ENCODE measurements at places on chromosomes 6 and 20.

GRCh38 chr6:56076033-56076432 is 171.3 kb downstream of the COL21A1 start:
- no peak for DNase-seq

- DNase-seq, result peak; percentile 4
These were observed 77.7 kb downstream of the ANKRD60 start for GRCh38 chr20:58150772-58151171.

GRCh38 chr6:160462551-160463109 is 114.5 kb downstream of the SLC22A3 start:
- DNase-seq, result peak; percentile 45

GRCh38 chr20:20752712-20753111 is 40.3 kb upstream of the RALGAPA2 start:
- no peak for DNase-seq

- no peak for DNase-seq
These were observed 16.4 kb upstream of the ENPP4 start for GRCh38 chr6:46113370-46113769.

DNA sequence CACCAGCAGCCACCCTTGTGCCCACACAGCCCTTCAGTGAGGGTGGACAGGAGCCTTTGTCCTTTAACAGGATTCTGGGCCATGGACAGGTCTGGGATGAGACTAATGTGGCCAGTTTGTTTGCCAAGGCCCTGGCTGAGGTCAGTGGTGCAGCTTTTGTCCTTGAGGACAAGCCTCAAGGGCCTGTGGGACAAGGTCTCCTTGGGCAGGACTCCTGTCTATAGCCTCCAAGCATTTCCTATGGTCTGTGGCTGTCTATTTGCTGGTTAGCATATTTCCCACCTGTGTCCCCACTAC is 44.1 kb downstream of the SUN5 start:
- DNase-seq, result no peak

DNA sequence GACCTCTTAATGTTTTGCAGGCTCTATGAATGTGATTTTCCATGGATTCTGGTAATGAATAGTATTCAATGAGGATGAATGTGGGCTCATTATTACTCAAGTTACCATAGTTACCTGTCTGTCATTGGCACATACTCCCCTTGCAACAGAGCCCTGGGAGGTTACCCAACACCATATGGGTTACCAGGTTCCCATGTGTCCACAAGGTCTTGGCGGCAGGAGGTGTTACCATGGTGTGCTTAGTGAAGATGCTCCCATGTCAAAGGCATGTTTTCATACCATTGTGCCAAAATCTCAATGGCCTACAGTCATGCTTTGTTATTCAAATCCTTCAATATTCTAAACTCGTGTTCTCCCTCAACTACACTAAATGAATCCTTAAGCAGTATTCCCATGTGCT is 232.5 kb downstream of the HDGFL1 start:
- DNase-seq, result no peak

GRCh38 chr20:5127204-5127858 is 523 bp downstream of the CDS2 start:
- DNase-seq, result peak; percentile 81

GRCh38 chr20:8213270-8213669 is 81.2 kb downstream of the PLCB1 start:
- DNase-seq, result no peak

DNA sequence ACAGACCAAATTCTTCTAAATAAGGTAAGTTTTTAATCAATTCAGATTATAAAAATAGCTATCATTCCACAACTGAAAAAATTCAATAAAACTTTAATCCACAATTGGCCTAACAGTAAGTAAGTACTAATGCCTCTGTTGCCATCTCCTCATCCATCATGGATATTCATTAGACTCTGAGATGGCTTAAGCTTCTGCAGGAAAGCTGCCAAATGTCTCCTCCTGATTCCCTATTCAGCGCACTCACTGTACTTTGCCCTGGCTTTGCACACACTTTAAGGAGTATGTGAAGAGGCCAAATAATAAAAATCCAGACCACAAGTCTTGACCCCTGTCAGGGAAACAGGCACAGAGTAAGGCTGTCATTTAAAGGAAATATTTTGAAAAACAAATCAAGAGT is 23.6 kb downstream of the PGM3 start:
- no peak for DNase-seq

DNA sequence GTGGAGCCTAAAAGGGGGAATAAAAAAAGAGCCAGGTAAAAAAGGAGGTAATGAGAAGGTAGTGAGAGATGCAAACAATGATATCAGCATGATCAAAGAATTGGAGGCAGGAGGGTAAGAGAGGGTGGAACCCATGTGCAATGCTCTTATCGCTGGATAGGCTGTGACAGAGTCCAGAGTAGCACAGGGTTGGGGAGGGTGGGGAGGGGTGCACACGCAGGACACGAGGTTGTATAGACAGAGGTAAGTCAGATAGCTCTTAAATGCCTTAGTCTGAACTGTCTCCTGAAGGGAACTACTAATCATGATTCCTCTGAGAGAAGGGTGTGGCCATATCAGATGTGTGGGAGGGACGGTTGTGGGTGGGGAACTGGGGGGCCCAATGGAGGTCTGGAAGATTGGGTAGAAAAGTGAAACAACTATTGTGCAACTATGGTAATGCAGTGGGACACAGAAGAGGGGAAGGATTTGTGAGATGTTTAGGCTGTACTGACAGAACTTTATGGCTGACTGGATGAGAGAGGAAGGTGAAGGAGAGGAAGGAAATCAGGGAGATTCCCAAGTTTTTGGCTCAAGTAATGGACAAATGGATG is 354.8 kb downstream of the BTBD9 start:
- DNase-seq, result no peak
